CD4-positive, alpha-beta T cell treated with Interleukin-10 for 1 hour (primary cell): ENCODE measurements at places on chromosomes 6 and 20.
A peak's percentile ranks its signal among the peaks of the same experiment; 100 is the strongest.

DNA sequence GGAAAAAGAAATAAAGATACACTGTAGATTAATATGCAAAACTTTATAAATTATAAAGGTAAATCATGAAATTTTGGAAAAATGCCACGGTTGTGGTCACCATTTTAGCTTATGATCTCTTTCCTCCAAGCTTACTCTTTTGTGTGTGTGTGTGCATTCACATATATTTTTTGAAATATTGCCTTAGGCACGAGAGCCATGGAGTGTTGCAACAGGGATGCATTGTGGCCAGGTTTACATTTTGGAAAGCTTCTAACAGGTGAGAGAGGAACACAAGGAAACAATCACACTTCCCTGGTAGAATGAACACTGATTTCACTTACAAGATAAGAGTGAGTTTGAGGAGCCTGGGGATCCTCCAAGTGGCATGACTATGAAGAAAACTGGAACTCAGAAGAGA is 214.5 kb upstream of the TENT5A start:
- DNase-seq, result no peak

GRCh38 chr6:137926207-137926731 is 59.2 kb downstream of the TNFAIP3 start:
- no peak for DNase-seq

DNA sequence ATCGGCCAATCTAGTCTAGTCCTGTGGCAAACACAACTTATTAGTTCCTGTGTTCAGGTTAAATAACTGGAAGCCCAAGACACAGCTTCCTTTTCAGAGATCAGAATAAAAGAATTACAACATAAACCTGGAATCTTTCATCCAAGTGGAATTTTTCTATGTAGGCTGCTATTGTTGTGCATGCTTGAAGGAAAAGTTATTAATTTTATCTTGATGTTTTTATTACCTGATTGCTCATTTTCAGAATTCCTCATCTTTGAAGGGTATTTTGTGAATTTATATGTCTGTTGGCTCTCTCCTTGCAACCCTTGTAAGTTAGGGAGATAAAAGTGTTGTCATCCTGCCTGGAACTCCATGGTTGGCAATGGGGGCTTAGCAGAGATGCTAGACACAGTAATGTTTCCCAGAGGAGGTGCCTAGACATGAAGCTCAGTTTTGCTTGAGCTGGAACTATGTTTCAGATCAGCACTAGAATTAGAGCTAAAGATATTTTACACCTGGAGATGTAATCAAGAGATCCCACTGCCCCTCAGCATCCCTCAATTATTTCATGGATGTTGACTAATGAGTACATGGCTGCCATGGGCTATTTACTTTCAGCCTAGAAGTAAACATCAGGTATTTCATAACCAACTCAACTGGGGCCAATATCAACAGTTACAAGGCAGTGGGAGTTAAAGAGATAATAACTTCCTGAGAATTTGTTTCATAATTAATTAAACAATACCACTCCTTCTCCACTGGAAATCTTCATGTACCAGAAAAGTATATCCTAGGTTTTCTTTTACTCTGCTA is 367.0 kb upstream of the MARCKS start:
- no peak for DNase-seq

GRCh38 chr20:16284385-16285100 is 288.7 kb downstream of the KIF16B start:
- no peak for DNase-seq

DNA sequence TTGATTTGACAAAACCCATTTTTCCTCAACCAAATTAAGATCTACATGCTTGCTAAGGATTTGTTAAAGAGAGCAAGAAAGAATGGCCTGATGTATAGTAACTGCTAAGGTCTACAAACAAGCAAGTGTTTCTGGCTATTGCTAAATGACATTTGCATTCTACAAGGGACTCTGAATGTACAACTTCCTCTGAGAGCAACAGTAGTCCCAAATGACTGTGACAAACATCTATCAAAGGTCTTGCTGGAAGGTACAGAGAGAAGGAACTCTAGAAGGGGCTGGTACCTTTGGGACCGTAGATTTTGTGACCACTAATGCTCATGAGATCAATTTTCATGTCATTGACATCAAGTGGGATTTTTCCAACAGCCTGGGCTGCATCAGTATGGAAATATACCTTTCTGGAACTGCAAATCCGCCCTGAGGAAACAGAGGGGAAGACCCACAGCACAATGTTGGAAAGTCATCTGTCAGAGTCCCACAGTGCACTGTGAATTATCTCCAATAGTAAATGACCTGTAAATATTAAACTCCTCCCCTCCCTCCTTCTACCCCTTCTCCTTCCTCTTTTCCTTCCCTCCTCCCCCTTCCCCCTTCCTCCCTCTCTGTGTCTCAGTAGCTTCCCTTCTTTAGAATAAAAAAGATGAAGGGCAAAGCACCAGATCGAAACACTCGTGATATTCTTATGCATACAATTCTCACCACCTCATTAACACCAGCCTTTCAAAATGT is 15.9 kb upstream of the CPNE1 start:
- DNase-seq, result no peak

DNA sequence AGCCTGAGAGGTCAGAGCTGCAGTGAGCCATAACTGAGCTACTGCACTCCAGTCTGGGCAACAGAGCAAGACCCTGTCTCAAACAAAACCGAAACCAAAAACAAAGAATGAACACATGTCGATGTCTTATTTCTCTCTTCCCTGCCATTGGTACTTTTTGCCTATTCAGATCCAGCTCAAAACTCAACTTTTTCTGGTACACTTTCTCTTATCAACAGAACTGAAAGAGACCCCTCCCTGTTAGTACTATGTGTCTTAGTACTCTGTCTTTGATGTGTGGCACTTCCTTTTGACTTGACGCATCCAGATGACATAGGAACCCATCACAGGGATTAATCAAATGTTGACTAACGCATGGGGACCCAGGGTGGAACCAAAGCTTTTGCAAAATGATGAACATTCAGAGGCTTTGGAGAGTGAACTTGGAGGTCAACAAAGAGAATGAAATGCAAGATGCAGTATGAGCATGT is 44.8 kb downstream of the AKAP12 start:
- peak; percentile 1 for DNase-seq

DNA sequence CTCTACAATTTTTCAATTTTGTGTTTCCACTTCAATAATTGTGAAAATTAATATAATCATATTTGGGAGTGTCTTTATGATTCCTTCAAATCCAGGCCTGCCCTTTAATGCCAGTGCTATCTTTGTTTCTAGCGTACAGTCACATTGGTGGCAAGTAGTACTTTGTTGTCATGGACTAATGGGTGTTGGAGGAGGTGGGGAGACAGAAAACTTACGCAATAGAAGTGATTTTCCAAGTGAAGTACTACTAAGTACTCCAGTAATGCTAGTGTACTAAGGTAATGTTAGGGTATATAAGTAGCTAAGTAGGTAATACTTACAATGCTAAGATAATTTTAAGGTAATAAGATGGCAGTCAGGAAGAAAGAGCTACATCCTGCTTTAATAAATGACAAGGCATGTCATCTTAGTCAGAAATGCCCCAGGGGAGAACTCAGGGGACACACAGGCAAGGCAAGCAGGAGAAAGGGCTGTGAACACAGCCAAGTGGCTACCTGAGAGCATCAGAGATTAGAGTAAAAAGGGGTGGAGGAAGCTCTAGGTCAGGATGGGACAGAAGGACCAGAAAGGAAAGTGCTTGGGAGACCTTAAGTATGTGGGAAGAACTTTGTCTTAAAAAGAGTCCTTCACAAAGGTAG is 217.2 kb upstream of the PRDM1 start:
- DNase-seq, result no peak

DNA sequence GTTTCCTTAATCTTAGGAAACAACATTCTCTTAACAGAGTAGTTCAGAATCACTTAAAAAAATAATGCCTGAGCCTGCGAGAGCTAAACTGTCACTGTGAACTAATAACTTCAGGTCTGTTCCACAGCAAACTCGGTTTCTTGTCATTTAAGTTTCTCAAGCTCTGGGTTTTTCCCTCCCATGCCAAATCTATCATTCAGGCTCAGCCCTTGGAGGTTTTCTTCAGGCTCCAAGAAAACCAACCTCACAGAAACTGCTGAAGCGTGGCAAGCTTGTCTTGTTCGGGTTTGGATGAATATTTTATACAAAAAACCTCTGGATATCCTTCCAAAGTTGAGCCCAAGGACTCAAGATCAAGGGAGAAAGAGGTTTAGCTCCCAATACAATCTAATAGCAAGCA is 99.7 kb upstream of the SNX9 start:
- DNase-seq, result no peak

- DNase-seq, result no peak
These were observed 32.8 kb upstream of the KCNQ5 start for GRCh38 chr6:72589096-72589495.
